ENCODE measurements at places on chromosomes 13 and 19.

DNA sequence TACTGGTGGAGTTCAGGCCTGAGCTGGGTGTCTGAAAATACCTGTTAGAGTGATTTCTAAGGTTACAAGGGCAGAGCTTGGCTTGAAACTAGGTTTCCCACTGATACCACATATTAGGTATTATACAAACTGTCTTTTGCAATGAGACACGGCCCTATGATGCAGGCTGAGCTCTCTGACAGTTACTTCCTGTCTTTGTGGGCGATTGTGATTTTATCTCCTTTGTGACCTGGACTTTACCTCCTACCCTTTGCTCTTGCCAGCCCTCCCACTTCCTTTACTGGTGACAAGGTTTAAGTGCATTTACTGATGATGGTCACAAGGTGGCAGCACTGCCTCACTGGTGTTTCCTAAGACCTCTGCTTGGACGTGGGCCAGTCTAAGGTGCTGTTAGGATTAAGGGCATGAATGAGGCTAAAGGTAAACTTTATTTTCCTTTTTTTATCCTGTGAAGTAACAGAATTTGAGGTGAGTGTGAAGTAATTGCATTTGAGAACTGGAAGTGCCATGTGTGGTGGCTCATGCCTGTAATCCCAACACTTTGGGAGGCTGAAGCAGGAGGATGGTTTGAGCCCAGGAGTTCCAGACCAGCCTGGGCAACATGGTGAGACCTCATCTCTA is 7.7 kb upstream of the CXCL17 start:
- DNase-seq: peak; percentile 92

- no peak for DNase-seq
Observed at GRCh38 chr13:30746791-30747190, 11.4 kb downstream of the ALOX5AP start.

DNA sequence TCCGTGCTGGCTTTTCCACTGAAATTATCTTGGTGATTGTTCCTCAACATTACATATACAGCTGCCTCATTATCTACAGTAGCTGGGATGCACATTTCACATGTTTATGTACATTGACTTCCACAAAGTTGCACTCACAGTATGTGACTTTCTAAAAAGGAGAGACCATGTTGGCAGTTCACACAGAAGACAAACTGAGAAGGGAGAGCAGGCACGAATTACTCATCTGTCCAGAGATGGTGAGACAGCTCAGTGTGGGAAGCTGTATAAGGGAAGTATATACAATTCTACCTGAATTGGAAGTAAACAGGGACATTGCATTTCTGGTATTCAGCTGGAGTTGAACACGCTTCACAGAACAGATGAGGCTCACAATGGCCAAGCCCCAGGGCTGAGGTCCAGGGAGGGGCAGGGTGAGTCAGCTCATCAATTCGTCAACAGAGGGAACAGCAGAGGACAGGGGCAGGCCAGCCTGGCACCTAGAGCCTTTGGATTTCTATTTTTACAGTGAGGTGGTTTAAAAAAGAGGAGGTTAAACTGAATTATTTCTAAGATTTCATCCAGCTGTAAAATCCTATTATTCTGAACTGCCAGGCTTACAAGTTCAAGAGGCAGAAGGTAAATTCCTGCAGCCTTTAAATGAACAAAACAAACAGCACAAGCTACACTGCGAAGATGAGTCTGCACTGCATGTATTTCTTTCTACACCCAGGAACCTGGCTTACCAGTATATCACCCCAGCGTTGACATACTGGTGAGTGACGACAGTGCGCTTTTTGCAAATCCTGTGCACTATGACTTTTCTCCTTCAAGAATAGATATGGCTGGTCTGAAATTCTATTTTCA is 9.8 kb downstream of the PARP4 start:
- DNase-seq: no peak

GRCh38 chr19:6239401-6239844 is 40.4 kb downstream of the MLLT1 start:
- DNase-seq: no peak

DNA sequence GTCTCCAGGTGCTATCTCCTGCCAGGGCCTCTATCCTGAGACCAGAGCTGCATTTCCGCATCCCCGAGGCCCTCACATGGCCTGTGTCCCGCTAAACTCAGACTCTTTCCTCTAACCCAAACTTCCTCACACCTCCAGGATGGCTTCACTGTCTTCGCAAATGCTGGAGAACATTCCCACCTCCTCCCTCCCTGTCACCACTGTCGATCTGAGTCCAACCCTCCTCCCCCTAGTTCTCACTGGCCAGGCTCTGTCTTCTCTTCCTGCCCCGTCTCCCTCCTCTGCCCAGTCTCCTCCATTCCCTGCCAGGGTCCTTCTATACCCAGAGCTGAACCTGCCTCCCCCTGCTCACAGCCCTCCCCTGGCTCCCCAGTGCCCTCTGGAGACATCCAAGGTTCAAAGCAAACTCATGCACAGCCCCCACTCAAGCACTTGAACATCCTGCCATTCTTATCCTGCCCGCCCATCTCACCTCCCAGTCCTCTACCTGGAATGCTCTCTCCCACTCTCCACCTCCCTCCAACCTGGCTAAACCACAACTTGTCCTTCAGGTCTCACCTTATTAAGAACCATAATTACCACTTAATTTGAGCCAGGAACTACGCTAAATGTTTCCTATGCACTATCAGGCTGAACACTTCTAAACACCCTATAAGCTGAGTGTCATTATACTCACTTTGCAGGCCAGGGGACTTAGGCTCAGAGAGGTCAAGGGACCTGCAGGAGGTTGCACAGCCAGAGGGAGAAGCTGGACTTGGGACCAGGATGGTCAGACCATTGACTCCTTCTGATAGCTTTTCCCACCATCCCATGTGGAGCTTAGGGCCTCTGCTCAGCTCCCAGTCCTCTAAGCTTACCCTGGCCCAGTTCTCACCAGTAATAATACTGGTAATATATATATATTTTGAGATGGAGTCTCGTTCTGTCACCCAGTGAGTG is 961 bp upstream of the VSIG10L start:
- no peak for DNase-seq

DNA sequence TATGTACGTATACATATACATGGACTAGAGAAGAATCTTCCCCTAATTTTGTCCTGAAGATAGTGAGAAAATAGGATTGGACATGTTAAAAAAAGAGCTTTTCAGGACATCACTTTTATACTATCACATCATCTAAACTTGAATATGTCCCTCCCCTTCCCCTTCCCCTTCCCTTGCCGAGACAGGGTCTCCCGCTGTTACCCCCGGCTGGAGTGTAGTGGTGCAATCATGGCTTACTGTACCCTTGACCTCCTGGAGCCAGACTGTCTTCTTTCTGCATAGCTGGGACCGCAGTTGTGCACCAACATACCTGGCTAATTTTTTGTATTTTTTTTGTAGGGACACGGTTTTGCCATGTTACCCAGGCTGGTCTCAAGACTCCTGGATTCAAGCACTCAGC is 6.6 kb downstream of the HNRNPM start:
- DNase-seq: no peak

- peak; percentile 44 for DNase-seq
Observed at GRCh38 chr19:53102756-53103233, 427 bp downstream of the ZNF160 start.

DNA sequence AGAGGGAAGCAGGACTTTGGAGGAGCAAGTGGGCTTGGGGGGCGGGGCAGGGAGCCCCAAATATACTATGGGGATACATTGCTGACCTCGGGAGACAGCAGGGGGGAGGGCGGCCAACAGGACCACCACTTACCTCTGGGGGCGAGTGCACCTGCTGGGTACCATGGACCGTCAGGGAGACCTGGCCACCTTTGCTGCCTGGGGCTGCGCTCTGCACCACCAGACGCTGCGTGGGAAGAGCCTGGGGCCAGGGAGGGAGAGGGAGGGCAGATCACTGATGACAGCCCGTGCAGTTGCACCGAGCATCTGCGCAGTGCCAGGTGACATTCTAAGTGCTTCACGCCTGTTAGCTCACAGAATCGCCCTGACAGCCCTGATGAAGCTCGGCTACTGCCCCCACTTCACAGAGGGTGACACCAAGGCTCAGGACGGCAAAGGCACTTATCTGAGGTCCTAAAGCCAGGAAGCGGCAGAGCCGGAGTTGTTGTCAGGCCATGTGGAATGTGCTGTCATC is 24.1 kb downstream of the RFX1 start:
- DNase-seq: no peak

DNA sequence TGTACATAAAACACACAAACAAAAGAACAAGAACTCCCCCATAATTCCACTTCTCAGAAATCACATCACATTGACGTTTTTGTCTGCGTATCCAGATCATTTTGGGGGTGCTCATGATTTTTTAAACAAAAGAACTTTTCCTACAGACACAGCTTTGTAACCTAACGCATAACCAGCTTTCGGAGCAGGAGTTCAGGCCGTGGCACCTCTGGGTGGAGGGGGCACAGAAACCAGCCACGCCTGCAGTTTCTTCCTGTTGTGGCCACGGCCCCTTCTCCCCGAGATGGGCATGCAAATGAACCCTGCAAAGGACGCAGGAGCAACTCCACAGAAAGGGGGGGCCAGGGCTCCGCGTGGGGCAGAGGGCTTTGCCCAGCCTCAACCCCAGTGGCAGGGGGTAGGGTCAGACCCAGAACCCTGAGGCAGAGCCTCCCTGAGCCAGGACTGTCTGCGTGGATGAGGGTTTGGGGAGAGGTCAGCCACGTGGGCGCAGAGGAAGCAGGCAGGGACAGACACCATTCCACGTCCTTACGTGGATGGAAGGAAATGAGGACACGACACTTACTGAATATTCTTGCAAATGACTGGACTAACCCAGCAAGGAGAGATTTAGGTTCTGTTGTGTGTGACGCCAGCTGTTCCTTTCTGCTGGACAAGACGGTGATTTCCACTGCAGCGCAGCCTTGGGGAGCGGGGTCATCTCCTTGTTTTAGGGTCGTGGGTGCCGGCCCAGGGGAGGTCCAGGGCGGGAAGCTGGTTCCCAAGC is 64.4 kb downstream of the RASA3 start:
- DNase-seq: peak; percentile 71

GRCh38 chr19:56476651-56477428 is at the start of gene ZNF667:
TSS of gene ZNF667 (minus strand) at chr19:56477345. CDS start at chr19:56462370, 14,975 bp downstream.
- DNase-seq: peak; percentile 9

DNA sequence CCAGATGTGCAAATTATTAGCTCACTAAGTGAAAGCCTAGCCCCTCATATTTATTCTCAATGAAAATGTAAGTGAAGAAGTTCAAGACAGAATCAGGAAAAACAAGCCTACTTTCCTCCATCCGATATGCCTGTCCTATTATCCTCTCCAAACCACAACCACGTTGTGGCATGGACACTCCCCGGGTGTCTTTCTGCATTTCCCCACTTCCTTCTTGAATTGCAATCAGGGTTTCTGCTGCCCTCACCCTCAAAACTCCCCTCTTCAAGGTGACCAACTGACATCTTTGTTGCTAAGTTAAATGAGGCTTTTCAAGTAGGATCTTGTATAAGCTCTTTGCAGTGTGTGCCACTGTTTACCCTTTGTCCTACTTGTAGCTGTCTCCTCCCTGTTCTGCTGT is 11.8 kb downstream of the SLC25A30 start:
- DNase-seq: no peak

DNA sequence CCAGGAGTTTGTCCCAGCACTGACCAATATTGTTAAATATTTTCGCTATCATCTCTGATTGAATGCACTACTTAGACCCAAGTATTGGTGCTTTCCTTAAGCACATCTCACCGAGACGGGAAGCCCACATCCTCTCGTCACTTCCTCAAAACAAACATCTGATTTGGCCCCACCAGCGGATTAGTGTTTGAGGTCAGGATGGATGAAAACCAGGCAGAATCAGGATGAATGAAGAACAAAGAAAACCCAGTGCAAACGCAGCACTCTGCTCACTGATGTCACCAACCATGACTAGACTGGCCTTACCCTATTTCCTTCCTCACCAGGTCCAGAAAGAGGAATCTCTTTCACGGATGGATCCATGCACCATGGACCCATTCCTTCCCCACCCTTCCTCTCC is 6.0 kb downstream of the PLAUR start:
- peak; percentile 83 for DNase-seq

DNA sequence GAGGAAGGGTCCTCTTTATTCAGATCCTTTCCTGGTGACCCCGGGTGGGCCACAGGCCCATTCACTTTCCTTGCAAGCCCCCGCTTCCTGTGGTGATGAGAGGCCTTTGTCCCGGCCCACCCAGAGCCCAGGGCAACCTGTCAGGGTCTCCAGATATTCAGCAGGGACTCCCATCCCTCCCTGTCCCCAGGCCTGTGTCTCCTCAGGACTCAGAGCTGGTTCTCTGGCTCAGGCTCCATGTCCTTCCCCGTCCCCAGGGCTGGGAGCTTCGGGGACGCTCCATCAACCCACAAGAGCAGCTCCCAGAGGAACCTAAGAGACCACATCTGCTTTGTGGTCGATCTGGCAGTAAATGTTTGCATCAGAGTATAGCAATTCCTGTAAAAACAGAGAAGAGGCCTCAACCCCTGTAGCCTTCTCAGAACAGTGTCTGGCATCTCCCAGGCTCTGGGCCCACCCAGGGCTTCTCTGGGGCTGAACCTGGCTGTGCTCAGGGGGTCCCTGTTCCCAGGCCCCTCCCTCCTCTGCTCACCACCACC is 7.8 kb downstream of the CEACAM4 start:
- DNase-seq: peak; percentile 28

GRCh38 chr13:111241862-111242261 is 78.6 kb upstream of the TEX29 start:
- DNase-seq: no peak

DNA sequence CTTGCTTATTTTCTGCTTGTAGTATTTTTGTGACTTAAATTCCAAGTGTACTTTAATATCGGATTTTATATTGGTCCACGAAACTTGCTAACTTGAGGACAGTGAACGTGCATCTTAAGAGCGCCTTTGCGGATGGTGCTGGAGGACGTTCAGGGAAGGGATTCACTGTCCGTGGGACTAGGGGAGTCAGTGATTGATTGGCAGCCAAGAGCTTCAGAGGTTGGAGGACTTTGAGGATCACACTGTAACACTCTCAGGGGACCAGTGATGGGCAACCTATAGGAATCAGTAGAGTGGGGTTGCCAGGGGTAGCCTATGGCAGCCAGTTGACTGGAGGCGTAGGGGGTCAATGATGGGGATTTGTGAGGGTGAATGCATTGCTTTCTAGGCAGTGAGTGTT is 516 bp downstream of the ZNF175 start:
- DNase-seq: no peak

DNA sequence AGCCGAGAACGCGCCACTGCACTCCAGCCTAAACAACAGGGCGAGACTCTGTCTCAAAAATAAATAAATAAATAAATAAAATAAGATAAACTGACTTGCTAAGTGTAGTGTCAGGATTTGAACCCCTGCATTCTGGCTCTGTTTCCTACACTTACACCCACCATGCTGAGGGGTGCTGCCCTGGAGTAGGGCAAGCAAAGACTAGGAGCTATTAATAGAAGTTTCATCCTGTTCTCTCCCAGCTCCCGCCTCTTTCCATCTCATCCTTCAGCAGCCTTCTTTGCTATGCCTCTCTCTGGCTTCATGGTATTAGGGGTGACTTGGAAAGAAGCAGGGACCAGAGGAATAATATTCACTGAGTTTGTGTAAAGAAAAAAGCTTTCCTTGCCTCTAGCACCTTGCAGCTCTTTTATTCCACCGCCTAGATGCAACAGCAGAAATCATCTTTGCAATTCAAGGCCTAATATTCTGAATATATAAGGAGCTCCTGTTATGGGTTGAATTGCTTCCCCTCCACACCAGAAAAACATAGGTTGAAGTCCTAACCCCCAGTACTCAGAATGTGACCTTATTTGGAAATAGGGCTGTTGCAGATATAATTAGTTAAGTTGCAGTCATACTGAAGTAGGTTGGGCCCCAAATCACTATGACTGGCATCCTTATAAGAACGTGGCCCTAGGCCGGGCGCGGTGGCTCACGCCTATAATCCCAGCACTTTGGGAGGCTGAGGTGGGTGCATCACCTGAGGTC is 8.7 kb upstream of the PLAUR start:
- no peak for DNase-seq

GRCh38 chr19:38210458-38210987 is 13.5 kb downstream of the DPF1 start:
- no peak for DNase-seq

Data from suppressor macrophage treated with lipopolysaccharide for 1 hour (primary cell).